ENCODE measurements at places on chromosomes 13 and 19.

DNA sequence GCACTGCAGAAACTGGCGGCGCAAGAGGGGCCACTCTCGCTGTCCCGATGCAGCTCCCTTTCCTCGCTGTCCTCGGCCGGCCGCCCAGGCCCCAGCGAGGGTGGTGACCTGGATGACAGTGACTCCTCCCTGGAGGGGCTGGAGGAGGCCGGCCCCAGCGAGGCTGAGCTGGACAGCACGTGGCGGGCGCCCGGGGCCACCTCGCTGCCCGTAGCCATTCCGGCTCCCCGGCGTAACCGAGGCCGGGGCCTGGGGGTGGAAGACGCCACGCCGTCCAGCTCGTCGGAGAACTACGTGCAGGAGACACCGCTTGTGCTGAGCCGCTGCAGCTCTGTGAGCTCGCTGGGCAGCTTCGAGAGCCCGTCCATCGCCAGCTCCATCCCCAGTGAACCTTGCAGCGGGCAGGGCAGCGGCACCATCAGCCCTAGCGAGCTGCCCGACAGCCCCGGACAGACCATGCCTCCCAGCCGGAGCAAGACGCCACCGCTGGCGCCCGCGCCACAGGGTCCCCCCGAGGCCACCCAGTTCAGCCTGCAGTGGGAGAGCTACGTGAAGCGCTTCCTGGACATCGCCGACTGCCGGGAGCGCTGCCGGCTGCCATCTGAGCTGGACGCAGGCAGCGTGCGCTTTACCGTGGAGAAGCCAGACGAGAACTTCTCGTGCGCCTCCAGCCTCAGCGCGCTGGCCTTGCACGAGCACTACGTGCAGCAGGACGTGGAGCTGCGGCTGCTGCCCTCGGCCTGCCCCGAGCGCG is 12.4 kb downstream of the C19orf25 start:
- no peak for ATAC-seq

GRCh38 chr19:14003251-14004055 is 2.7 kb downstream of the RFX1 start:
- ATAC-seq: no peak

- no peak for ATAC-seq
These were observed 27.8 kb upstream of the IGFL4 start for GRCh38 chr19:46068345-46069258.

GRCh38 chr19:44580366-44580895 is 32.9 kb upstream of the IGSF23 start:
- ATAC-seq: no peak

DNA sequence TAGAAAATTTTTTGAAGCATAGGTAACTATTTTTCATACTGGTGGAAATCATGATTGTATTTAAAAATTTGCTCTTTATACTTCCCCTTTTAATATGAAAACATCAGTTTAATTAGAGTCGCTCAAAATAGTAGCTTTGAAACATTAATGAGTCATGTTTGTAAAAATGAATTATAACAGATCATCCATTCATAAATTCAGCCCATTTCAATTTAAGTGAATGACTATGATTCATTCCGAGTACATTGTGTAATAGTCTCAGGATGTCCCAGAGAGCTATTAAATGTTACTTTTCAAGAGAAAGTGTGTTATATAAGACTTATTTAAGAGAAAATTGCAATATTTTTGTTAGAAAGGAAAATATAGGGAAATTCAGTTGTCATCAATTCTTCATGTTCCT is 111.0 kb downstream of the FNDC3A start:
- ATAC-seq: no peak

GRCh38 chr13:48562296-48563066 is 29.6 kb upstream of the RCBTB2 start:
- peak; percentile 99 for ATAC-seq

GRCh38 chr13:28872427-28873176 is 52.5 kb downstream of the MTUS2 start:
- no peak for ATAC-seq

GRCh38 chr19:11538232-11539036 is at the start of gene CNN1:
Gene CNN1 (plus strand): TSS chr19:11538851. CDS start chr19:11538928, 77 bp downstream.
- no peak for ATAC-seq

DNA sequence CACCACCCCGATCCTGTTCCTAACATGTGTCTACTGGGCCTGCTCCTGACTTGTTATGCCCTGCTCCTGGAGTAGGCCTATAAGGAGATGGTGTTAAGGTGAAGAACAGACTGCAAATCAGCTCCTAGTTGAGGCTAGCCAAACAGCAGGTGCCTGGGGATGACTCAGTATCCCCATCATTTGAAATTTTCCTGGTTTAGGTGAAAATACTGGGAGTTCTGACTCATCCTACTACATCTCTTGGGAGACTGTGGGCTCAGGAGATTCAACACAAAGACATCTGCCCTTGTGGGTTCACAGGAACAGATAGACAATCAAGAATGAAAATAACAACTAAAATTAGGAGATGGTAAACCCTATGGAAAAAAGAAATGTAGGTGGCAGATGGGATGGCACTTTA is 41.2 kb downstream of the BRD4 start:
- ATAC-seq: peak; percentile 10

DNA sequence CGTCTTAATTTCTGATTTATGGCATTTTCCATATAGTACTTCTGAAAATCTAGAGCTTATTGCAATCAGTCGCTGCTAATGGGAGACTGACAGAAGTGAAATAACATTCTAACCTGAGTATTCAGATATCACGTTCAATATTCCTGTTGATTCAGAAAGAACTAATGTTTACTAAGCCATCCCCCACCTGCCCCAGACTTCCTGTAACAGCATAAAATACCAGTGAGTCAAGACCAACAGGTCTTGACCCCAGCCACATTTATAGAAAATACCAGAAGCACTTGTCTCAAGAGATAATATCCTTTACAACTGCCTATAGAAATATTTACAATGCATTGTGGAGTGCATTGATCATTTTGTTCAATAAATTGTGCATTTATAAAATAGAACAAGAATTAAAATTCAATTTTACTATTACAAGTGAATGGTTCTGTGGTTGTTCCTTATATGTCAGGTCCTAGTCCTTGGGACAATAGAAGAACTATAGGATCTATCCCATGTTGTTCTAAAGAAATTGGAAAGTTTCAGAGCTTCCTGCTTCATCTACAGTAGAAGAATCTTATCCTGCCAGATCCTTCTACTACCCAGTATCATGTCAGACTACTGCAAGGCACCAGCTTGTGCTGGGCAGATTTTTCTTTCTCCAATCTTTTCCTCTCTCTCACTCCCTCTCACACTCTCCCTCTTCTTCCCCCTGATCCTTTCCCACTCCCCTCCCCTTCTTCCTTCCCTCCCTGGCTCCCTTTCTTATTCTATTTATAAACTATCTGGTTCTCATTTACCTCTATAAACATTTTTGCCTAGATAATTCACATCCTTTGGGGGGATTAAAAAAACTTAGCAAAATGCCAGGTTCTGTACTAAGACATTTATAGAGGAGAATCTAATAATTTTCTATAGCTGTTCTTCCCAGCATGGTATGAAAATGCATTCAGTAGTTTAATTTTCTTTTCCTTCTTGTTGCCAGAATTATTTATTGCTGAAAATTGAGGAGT is 629.9 kb downstream of the DIAPH3 start:
- no peak for ATAC-seq

DNA sequence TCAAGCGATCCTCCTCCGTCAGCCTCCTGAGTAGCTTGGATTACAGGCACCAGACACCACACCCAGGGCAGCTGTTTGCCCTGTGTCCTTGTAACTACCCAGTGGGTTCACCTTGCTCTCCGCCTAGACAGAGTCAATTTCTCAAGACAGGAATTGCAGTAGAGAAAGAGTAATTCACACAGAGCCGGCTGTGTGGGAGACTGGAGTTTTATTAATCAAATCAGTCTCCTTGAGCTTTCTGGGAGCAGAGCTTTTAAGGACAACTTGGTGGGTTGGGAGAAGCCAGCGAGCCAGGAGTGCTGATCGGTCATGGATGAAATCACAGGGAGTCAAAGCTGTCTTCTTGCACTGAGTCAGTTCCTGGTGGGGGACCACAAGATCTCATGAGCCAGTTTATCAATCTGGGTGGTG is 20.6 kb upstream of the ADGRE1 start:
- no peak for ATAC-seq

DNA sequence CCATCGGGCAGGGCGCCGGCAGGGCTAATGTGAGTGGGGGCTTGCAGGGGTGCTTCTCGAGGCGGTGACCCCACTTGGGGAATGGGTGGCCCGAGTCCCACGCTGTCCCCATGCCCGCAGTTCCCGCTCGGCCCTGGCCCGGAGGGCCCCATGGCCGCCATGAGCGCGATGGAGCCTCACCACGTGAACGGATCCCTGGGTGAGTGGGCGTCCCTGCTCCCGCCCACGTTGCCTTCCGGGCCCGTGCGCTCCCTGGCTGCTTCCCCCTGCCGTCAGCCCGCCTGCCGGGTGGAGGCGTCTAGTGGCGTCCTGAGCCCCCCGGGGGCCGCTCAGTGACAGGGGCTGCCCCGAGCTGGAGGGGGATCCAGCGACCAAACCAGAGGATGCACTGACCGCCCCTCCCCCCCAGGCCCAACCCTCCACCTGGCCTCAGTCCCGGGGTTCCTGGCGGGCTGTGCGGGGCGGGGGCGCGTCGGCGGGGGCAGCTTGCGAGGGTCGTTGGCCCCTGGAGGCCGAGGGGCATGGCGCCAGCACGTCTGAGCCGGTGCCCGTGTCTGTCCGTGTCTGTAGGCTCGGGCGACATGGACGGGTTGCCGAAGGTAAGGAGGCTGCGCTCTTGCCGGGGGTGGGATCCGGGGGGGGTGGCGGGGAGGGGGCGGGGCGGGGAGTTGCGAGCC is 4.8 kb downstream of the ISYNA1 start:
- ATAC-seq: no peak

DNA sequence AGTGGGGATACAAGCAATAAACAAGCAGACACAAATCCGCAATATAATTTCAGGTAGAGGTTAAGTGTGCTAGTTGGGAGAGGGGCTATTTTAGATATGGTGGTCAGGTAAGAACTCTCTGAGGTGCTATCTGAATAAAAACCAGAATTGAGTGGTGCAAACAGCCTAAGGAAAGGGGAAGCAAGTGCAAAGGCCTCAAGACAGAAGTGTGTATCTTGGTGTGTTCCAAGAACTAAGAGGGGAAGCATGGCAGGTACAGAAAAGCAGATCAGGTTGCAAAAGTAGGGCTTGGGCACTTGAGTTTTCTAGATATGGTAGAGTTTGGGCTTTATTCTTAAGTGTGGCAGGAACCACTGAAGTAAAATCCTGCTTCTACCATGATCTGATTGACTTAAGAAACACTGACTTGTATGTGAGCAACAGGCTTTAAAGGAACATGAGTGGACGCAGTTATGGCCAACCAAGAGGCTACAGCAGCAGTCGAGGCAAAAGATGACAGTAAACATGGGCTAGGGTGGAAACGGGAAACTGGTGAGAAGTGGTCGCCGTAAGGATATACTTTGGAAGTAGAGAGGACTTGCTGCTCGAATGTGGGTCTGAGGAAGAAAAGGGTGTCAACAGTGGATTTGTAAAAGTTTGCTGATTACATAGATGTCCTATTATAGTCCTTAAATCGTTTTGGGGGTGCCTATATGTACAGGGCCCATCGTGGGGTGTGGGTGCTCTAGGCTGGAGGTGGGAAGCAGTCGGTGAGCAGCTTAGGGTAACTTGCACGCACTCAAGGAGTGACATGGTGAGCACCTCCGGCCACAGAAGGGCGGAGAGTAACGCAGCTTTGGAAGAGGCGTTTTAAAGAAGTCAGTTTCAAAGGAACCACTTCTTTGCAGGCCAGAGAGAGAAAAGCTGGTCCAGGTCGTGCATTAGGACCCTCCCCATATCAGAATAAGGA is 677 bp downstream of the TGDS start:
- peak; percentile 81 for ATAC-seq

DNA sequence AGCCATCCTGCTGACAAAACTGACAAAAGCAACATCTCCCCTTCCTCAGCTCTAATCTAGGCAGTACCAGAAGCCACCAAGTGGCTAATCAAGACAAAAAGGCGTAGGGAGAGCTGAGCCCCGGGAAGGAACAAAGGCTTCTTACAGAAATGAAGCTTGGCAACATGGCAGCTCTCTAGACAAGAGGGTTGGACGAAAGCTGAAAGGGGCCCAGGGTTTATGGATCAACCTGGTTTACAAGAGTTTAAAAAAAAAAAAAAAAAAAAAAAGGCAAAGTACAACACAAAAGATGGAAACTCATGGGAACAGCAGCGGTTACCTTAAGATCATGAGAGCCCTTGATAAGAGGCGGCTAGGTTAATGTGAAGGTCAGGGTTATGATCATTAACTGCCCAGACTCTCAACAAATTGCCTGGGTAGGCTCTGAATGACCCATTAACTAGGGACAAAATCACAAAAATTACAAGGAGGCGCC is 14.0 kb downstream of the ZC3H4 start:
- no peak for ATAC-seq
